ENCODE measurements at places on chromosomes 3 and 15.

DNA sequence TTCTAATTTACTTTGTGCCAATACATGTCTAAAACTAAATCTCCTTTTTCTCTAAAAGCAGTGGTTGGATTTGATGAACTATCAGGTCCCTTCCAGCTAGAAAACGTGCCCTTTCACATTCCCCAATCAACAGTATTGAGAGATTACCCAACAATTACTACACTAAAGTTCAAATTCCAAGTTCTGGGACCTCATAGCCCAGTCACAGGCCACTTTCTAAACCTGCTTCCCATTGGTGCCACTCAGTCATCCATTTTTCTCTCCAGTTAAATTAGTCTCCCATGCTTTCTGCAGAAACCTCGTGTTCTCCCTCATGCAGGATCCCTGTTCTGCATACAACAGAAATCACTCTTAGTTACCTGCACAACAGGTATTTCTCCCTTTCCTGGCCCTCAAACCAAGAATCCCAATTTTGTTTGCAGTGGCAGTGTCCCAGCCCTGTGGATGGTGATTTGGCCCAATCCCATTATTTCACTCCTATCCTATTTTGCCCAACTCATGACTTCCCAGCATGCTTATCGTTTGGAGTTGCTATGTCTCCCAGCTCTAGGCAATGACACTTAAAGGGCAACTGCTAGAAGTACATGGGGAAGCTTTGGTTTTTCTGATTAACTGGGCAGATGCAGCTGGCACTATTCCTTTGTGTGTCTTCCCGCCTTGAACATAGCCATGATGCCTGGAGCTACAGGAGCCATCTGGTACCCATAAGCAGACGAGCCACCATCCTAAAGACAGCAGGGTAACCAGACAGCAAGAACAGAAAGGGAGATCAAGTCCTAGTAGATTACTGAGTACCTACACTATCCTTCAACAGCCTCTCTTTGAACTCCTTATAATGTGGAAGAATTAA lies 224.2 kb downstream of the MINAR1 start:
- DNase-seq: no peak

DNA sequence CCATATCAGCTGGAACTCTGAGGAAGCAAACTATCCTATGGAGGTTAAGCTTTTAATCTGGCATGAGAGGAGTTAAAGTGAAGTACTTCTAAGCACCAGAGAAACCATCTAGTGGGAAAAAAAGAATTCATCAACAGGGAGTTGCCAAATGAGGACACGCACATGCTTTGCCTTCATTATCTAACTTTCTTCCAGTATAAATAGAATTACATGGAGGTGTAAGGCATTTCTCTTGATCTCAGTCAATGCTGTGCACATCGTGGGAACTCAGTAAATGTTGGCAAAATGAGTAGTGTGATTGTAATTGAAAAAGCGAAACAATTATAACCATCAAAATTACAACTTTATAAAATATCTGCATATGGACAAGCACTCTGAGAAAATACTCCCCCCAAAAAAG lies 8.0 kb upstream of the GSK3B start:
- no peak for DNase-seq

GRCh38 chr3:75042941-75043340 lies 428.5 kb upstream of the CNTN3 start:
- DNase-seq: no peak

- DNase-seq: no peak
These were observed 38.3 kb downstream of the SCAPER start for GRCh38 chr15:76866716-76867321.

- DNase-seq: no peak
These were observed 740.2 kb downstream of the ROBO1 start for GRCh38 chr3:79027593-79027992.

DNA sequence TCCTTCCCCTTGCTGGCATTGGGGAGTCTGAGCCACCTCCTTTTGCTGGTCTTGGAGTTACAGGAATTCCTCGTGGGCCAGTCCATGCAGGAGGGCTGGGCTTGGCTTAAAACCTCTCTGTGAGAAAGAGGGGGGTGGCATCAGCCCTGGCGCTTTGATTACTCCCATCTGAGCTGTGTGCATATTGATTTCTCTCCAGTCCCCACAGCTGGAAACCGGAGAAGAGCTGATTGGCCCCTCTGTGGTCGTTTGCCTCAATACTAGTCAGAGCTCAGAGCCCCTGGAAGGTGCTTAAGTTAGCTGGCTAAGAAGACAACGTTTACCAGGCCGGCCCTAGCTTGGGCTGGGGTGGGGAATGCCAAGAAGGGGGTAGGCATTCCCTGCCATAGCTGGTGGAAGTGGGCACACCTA lies 4.0 kb upstream of the RASGRF1 start:
- DNase-seq: no peak

DNA sequence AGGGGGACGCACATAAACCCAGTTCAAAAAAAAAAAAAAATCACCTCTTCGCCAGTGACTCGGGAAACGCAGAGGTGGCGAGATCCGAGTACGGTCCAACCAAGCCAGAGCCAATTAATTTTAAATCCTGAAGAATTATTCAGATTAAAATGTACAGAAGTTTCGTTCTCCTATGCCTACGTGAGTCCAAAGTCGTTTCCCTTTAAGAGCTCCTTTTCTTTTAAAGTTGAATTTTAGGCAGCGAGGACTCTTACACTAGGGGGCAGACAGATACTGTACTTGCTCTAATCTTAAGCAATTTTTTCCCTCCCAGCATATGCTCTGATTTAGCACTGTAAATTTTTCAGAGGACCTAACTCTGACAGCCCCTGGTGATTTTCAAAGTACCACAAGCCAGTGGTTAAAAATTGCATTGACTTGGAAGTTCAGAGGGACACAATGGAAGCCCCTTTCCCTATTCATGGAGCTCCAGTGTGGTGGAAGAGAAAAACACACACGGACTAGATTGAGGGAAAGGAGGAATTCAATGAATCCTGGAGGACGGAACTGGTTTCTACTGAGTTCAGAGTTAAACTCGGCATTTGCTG lies 3.3 kb upstream of the NR2F2 start:
- DNase-seq: peak; percentile 33

DNA sequence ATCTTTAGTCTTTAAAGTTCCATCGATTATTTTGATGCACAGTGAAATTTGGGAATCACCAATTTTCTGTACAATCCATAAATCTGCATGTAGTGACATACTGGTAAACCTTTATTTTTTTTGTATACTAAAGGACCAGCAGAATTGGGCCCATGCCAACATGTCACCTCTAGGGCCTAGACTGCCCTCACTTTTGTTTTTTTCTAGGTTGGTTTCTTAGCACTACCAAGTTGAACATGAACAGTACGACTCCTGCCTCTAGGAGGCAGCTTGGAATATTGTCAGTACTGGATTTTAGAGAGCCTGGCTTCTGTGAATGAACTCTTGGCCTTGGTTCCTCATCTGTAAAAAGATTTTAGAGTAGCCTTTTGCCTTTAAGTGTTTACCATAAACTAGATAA lies 32.3 kb downstream of the NKIRAS1 start:
- DNase-seq: no peak

DNA sequence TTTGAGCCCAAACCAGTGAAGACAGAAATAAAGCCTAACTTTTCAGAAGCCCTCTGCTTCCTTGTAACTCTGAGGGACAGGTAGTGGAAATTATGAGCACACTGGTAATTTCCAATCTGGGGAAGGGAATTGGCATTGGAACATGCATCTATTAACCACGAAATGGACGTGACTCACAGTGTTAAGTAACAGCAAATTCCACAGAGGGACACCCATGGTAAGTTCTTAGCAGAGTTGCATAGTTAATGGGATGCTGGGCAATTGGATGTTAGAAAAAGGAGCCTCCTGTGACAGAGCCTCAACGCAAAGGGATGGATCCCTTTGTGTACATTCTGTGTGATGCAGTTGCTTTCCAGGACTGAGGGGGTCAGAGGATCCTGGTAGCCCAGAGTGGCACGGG lies 168.6 kb downstream of the SEMA6D start:
- no peak for DNase-seq

DNA sequence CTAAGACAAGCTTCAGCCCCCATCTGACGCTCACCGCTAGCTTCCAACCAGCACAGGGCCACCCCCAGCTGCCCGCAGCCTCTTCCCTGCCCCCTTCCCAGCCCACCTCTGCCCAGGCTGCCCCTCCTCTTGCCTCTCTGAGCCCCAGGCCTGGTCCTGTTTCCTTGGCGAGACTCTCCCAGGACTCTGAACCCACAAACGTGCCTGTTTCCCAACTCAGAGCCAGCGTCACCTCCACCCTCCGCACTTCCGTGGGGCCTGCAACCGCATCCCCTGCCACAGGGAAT lies 35.0 kb downstream of the ZXDC start:
- DNase-seq: no peak

- no peak for DNase-seq
These were observed 296.5 kb upstream of the RASGRP1 start for GRCh38 chr15:38861108-38861507.

GRCh38 chr15:40847223-40847961 lies 3.5 kb downstream of the SPINT1 start:
- peak; percentile 71 for DNase-seq

- no peak for DNase-seq
These were observed 26.4 kb downstream of the GRIP2 start for GRCh38 chr3:14513566-14514322.

GRCh38 chr3:14216257-14217048 lies 37.8 kb downstream of the LSM3 start:
- no peak for DNase-seq

GRCh38 chr15:88913017-88913849 lies at the start of gene MFGE8:
MFGE8 (minus strand) TSS chr15:88913379; CDS start chr15:88913319, 60 bp downstream.
- DNase-seq: no peak

DNA sequence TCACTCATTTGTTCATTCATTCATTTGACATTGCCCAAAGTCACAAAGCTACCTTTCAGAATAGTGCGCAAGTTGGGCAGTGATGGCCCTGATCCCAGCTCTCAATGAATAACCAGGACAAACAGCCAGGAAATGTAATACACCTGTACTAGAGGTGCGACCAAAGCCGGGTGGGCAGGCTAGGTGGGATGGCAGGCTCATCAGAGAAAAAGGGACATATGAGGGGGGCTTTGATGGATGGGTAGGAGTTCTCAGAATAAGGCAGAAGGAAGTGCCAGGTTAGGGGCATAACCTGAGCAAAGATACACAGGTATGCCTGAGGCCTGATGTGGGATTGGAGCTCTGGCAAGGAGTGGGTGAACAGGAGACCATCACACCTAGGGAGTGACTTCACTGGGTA lies 53.4 kb upstream of the SMAD6 start:
- DNase-seq: no peak

- DNase-seq: no peak
These were observed 132.5 kb downstream of the MAP2K5 start for GRCh38 chr15:67674983-67675382.

Data from NCI-H2029 treated with DMSO at 0.1 percent for 48 hours (cell line).